ENCODE measurements at places on chromosomes 2 and 18.

GRCh38 chr18:58385472-58385871 is 243.4 kb downstream of the ALPK2 start:
- DNase-seq, result no peak

- no peak for DNase-seq
Observed at GRCh38 chr2:149538138-149538833, 49.3 kb downstream of the MMADHC start.

- no peak for DNase-seq
Observed at GRCh38 chr2:69297216-69297615, 89.8 kb downstream of the GFPT1 start.

DNA sequence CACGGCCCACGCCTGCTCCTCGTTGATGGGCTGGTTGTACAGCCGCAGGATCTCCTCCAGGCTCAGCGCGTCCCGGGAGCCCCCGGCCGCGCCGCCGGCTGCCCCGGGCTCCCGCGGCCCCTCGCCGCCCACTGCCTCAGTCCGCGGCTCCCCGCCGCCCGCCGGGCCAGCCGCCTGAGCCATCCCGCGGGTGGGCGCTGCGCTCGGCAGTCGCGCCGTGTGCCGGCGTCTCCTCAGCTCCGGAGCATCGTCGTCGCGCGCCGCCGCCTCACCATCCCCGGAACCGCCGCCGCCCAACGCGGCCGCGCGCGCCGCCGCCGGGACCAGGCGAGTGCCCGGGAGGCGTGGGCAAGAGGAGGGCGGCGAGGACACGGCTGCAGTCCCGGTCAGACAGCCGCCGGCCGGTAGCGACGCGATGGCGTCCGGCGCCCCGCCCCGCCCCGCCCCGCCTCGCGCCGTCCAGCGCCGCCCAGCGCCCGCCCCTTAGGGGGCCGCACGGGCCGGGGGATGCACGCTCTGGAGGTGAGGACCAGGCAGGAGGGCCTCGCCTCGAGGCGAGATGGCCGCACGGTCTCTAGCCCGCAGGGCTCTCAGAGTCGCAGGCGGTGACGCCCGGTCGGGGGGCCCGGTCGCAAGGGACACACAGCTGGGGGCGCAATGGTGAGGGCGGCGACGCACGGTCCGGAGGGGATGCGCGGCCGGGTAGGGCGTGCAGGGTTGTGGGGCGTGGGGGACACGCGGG is at the start of gene SPIRE1:
TSS of gene SPIRE1 (minus strand) at position 424 of the 742 bp plus-strand sequence. CDS start at position 183, 241 bp downstream.
- no peak for DNase-seq

- no peak for DNase-seq
Observed at GRCh38 chr2:212628586-212628985, 90.0 kb upstream of the ERBB4 start.

GRCh38 chr18:51936115-51936514 is 403.9 kb upstream of the DCC start:
- DNase-seq, result no peak

GRCh38 chr2:143564419-143564818 is 435.2 kb downstream of the ARHGAP15 start:
- DNase-seq, result no peak

DNA sequence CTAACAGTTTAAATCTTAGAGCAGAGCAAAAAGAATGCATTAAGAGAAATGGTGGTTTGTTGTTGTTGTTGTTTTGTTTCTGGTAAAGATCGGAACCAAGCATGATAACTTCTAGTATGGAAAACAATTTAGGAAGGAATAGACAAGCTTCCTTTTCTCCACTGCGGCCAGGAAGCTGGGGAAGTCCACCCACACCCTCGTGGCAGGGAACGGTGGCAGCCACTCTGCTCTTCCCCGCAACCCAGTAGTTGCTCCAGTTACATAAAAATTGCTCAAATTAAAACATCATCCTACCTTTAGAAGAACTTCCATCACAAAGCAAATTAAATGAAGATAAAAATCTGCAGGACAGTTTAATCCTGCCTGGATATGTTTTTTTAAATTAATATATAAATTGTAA is 113.0 kb downstream of the RBMS1 start:
- no peak for DNase-seq

DNA sequence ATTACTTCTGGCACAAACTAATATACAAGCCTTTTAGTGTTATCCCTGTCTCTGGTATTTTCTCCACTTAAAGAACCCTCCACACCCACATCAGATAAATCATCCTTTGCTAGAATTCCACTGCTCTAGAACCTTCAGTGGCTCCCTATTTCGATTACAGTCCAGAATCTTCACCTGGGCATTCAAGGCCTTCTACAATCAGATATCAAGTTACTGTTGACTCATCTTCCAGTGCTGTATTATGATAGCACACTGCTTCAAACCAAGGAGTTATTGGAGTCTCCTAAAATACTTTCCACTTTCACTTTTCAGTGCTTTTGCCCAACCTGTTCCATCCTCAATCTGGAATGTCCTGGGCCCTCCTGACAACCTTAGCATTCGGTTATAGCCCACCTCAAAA is 3.4 kb downstream of the CGREF1 start:
- DNase-seq, result no peak

GRCh38 chr2:54999182-54999581 is 51.1 kb downstream of the RTN4 start:
- DNase-seq, result no peak

- no peak for DNase-seq
Observed at GRCh38 chr18:9711361-9712129, 3.4 kb downstream of the RAB31 start.

DNA sequence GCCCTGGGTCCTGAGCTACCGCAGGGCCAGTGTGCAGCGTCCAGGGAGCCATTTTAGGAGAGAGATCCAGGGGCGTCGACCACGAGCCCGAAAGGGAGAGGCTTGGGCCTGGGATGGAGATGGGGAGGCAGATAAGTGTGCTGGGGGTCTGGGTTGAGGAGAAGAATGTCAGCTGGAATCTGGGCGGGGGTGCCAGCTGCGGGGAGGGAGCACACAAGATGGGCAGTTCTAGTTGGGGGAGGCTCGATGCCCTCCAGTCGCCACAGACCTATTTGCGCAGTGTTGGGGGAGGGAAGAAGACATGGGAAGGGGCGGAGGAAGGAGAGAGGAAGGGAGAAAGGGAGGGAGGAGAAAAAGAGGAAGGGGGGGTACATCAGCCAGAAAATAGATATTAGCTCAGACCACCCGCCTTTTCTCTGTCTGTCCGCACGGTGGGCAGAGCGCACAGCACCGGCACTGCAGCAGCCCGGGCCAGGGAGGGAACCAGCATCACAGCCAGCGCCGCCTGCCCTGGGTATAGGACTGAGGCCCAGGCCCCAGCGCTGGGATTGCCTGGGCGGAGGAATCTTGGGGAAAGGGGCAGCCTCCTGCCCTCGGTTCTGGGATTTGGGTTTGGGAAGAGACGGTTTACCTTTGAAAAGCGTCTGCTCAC is 1.9 kb upstream of the HOXD11 start:
- no peak for DNase-seq

GRCh38 chr2:191537921-191538320 is 140.0 kb upstream of the NABP1 start:
- DNase-seq, result no peak

DNA sequence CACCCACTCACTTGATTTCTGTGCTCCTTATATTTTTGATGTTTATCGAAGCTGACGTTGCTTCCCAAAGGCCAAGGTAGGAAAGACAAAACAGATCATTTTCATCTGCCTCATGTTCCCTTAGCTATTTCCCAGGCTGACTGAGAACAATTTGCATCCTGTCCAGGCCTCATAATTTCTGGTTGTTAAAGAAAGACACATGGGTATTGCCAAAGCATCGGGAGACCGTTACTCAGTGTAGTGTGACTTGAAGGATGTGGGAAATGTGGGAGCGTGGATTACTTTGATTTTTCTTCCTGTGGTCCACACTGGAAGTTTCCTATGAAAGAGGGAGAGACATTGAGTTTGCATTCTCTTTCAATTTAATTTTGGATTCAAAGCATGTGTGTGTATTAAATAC is 204.6 kb downstream of the TRIB2 start:
- DNase-seq, result no peak

- no peak for DNase-seq
Observed at GRCh38 chr2:34447097-34447496, 848.0 kb upstream of the FAM98A start.

- DNase-seq, result no peak
Observed at GRCh38 chr18:11714244-11714918, 25.3 kb downstream of the GNAL start.

DNA sequence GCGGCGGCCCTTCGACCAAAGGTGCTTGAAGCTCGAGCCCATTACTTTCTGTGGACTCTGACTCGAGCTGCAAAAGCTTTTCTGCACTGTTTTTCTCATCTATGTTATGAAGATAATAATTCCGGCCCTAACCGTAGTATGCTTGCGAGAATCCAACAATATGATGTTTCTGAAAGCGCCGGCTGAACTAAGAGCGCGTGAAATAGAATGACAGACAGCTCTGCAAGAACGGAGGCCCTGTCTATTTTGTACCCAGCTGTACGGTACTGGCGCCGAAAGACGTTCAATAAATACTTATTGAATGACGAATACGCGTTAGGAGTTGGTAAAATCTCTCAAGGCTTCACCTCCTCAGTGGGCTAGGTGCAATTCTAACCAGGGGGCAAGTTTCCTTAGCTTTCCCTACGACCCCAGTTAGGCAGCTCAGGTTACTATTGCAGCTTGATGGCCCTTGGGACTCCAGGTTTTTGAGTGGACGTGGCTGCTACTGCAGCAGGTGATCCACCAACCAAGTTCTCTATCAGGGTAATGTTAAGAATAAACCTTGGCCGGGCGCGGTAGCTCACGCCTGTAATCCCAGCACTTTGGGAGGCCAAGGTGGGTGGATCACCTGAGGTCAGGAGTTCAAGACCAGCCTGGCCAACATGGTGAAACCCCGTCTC is 570 bp downstream of the SCRN3 start:
- DNase-seq, result no peak

- no peak for DNase-seq
Observed at GRCh38 chr18:9868857-9869714, 16.7 kb upstream of the TXNDC2 start.

DNA sequence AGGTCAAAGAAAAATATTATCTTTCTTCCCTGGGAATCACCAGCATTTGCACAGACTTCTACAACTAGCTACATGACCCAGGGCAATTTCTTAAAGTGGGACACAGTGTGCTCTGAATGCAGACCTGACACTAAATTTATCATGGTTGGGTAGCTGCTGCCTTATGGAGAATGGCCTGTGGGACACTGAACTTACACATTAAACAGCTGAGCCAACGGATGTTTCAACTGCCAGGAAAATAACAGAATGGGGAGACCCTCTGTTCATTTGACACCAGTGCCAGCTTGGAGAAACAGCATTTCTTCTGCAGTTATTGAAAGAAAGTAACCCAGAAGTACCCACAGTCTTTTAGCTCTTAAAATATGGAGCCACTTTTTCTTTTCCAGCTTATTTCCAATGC is 54.1 kb downstream of the SLC8A1 start:
- DNase-seq, result no peak

DNA sequence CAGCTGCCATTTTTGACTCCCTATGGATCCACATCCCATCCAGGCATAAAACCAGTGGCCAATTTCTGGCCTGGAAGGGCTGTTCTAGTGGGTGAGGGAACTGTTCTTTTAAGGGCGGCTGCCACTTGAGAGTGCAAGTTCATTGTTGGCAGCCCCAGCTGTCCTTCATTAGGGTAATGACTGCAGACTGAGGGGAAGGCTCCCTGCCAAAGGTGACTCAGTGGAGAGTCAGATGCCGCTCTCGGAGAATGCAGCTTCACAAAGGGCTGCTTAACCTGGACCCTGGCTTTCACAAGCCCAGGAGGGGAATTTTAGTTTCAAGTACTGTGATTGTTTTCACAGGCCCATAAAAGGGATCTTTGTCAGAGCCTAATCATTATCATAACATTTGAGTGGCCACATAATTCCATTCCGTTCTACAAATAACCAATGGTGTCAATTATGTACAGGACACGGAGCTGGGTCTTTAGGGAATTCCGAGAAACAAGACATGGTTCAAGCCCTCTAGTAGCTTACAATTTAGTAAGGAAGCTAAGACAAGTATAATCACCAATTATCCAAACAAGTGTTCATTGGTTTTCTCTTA is 235.7 kb downstream of the CDCA7 start:
- DNase-seq, result no peak

DNA sequence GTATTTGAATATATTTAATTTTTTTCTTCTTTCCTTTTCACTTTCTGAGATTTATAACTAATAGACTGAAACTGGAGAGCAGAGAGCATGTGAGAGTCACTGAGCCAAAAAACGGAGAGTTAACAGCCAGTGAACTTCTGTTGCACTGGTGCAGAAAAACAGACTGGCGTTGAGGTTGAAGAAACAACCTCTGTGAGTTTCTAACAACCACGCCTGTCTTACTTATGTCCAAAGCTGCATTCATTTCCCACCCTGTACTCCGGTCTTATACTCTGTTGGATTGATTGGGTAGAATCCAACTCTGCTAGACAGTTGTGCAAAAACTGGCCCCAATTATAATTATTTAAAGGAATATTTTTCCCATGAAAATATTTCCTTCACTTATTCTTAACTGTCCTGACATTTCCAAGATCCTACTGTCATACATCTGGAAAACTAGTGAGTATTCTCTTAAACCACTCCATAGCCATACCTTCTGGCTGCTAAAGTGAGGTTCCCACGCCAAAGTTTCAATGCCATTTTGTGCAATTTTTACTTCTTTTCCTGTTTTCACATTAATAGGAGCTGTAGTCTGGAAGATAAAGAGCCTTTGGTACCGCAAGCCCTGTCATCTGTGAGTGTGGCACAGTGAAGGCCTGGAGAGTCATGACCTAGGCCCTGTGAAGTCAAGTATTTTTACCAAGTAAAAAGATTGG is 9.4 kb downstream of the CYP1B1 start:
- DNase-seq, result no peak

GRCh38 chr18:30271716-30272115 is 770.8 kb downstream of the DSC3 start:
- DNase-seq, result no peak

GRCh38 chr2:181165199-181165868 is 184.9 kb downstream of the UBE2E3 start:
- DNase-seq, result no peak

GRCh38 chr18:11025671-11026070 is 123.7 kb downstream of the PIEZO2 start:
- no peak for DNase-seq

DNA sequence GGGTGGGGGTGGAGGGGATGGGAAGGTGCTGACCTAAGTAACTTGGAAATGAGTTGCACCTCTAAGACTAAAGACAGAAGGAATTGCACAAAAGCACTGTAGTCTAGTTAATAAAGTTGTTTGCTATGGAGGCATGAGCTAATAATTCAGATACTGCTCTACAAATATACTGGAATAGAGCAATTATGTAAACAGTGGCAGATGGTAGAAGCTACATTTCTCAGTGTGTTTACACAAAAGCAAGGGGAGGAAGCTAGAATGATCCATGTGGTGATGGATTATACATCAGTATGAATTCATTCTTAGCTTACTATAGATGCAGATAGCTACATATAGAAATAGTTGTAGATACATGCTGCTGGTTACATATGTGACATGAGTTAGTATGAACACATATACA is 27.6 kb upstream of the UBE2F start:
- no peak for DNase-seq

DNA sequence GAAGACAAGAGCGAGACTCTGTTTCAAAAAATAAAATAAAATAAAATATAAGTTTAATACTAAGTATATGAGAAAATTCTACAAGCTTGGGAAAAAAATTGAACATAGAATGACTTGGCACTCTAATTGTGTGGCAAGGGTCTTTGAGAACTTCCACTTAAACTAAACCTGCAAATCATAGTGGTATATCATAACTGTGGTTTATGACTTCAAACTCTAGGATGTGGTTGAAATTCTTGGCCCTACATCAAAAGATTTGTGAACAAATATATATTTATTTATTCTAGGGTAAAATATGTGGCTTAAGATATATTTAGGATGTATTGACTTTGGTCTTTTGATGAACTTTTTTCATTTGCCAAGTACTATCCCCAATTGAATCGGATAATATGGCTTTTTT is 3.1 kb upstream of the FAM171B start:
- no peak for DNase-seq

GRCh38 chr2:189952536-189953109 is 109.9 kb downstream of the MSTN start:
- DNase-seq, result no peak
